WTC11 (cell line): ENCODE measurements at places on chromosomes 16 and 17.

DNA sequence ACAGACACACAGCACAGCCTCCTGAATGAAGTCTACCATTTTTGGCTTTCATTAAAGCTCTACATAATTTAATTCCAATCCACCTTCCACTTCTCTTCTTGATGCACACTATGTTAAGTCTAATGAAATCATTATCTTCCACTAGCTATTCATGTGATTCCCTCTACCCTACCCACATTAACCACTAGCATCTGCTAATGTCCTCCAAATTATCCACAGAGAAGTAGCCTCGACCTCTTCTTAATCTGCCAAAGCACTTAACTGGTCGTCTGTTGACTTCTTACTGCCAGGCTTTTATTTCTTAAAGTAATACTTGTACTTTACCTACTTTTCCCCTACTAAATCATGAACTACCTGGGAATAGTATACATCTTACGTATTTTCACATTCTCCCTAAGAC lies 91.8 kb downstream of the NCOR1 start:
- no peak for DNase-seq

DNA sequence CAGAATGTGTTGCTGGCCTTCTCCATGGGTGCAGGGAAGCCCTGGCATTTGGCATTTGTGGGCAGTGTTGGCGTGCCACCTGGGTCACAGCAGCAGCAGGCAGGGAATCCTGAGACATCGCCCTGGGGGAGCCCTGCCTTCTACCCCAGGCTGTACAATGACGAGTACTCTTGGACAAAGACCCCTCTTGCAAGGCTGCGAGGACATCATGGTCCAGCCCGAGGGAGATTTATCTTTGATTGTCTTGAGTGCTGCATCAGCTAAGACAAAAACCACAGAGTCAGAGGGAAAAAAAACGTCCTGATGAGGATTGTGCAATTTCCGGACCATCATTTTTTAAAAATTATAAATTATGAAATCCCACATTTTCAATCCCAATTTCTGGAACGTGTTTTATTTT lies 3.7 kb downstream of the CRISPLD2 start:
- no peak for DNase-seq

GRCh38 chr17:55545806-55546205 lies 34.6 kb upstream of the SMIM36 start:
- DNase-seq = no peak

- no peak for DNase-seq
Observed at GRCh38 chr16:15517743-15518377, 83.5 kb downstream of the BMERB1 start.

DNA sequence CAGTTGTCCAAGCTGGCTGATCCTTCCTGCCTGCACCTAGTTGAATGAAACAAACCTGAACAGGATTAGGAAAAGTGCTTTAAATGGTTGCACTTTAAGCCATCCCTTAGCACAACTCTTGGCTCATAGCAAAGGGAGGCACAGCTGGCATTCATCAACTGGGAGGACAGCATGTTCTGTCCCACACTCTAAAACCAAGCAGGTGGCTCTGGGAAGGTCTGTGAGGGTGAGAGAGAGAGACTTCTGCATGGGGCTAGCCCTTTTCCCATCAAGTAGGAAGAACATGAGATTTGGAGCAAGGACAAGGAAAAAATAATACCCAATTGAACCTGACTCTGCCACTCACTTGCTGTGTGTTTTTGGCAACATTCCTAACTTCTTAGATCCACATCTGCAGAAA lies 140.9 kb upstream of the CCL2 start:
- DNase-seq = no peak

DNA sequence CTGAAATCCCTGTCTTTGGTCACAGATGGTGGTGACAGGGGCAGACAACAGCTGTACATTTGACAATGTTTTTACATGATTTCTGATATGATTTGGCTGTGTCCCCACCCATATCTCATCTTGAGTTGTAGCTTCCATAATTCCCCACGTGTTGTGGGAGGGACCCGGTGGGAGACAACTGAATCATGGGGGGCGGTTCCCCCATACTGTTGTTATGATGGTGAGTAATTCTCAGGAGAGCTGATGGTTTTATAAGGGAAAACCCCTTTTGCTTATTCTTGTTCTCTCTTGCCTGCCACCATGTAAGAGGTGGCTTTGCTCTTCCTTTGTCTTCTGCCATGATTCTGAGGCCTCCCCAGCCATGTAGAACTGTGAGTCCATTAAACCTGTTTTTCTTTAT lies 353.9 kb downstream of the CPPED1 start:
- no peak for DNase-seq

DNA sequence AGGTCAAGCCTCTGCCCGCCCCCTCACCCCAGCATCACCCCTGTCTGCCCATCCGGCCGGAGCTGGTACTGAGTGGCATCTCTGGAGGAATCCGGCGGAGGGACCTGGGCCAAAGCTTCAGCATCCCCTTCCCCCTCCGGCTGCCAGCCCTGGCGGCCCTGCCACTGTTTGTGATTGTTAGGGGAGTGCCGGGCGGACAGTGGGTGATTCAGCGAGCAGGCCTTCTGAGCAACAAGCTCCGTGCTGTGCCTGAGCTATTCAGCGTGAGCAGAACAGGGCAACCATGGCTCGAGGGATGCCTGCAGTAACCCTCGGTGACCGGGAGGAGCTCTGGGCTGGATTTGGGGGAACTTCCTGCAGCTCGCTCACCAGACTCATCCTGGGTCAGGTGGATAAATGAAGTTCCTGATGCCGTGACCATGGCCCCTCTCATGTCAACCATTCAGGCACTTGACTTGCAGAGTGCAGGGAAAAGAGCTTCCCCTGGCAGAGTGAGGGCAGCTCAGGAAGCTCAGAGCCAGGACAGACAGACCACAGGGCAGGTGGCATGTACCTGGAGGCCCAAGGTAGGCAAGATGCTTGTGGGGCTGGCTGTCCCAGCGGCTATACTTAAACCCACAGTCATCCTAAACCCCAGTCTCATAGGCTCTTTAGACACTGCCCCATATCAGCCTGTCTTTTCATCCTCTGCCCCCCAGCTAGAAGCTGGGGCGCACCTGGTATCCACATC lies 24.3 kb upstream of the MLKL start:
- DNase-seq = no peak

- DNase-seq = no peak
Observed at GRCh38 chr17:71821511-71821910, 299.3 kb upstream of the SOX9 start.
